Fibroblast of skin of left quadriceps (primary cell): ENCODE measurements at places on chromosomes 1 and 21.

DNA sequence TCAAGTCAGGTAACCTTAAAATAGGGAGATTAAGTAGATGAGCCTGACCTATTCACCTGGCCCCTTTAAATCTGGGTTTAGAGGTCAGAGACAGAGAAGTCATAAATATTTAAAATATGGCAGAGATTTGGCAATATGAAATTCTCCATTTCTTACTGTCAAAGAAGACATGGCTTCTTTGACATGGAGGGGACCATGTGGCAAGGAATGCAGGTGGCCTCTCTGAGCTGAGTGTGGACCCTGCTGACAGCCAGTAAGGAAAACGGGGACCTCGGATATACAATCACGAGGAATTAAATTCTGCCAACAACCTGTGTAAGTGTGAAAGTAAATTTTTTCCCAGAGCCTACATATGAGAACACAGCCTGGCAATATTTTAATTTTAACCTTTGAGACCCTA is 427.5 kb upstream of the PROX1 start:
- no peak for DNase-seq

GRCh38 chr1:93288558-93288957 is 57.1 kb upstream of the DR1 start:
- DNase-seq: no peak

GRCh38 chr1:63935143-63935542 is 161.3 kb downstream of the ROR1 start:
- DNase-seq: no peak

- no peak for DNase-seq
These were observed 28.1 kb downstream of the PLXNA2 start for GRCh38 chr1:208216062-208216461.

DNA sequence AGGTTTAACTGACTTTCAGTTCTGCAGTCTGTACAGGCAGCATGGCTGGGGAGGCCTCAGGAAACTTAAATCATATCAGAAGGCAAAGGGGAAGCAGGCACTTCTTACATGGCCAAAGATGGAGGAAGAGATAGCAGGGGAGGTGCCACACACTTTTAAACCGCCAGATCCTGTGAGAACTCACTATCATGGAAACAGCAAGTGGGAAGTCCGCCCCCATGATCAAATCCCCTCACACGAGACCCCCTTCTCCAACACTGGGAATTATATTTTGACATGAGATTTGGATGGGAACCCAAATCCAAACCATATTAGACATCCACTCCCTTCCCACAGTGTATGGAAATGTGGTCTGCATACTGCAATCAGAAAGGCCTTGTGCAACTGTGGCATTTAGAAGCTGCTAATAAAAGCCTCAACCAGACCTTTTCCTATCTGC is 148.2 kb downstream of the FCRL5 start:
- no peak for DNase-seq

GRCh38 chr1:201597551-201598230 is 58.8 kb downstream of the NAV1 start:
- no peak for DNase-seq

- peak; percentile 36 for DNase-seq
These were observed 20.7 kb upstream of the CYP2J2 start for GRCh38 chr1:59947047-59947938.

GRCh38 chr1:110872745-110873720 is at the start of gene CD53:
TSS of gene CD53 (plus strand) at chr1:110873148. CDS start at chr1:110891409, 18,261 bp downstream.
- DNase-seq: no peak

DNA sequence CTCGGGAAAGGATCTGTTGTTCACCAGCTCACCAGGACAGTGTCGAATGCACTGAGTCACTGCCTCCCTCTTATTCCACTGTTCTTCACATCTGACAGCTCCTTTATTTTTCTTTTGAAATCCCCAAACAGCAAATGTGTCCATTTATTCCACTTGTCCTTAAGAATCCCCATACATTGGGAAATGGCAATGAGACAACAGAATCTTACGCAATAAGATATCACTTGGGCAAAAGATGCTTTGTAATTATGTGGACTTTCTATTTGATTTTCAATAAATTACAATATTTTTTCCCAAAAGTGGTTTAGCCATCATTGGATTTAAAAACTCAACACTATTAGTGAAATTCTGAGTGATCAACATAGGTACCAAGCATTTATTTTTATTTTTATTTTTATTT is 3.7 kb downstream of the KRTAP20-2 start:
- DNase-seq: no peak

- DNase-seq: no peak
These were observed 223.1 kb downstream of the NPHP4 start for GRCh38 chr1:5769146-5769545.
